NCI-H1092 (cell line): ENCODE measurements at places on chromosomes 7 and 10.
A peak's percentile ranks its signal among the peaks of the same experiment; 100 is the strongest.

- DNase-seq, result no peak
Observed at GRCh38 chr10:29555091-29555745, 79.6 kb downstream of the SVIL start.

GRCh38 chr7:94433224-94433623 lies 38.5 kb downstream of the COL1A2 start:
- DNase-seq, result no peak

GRCh38 chr7:132558815-132559214 lies 17.5 kb downstream of the PLXNA4 start:
- DNase-seq, result no peak

- DNase-seq, result no peak
Observed at GRCh38 chr10:124232686-124233545, 139.5 kb upstream of the CHST15 start.

- peak; percentile 47 for DNase-seq
Observed at GRCh38 chr7:875051-875450, 1.3 kb upstream of the GET4 start.
